ENCODE measurements at places on chromosomes 7 and 10.

- no peak for DNase-seq
These were observed 298.2 kb downstream of the GRID1 start for GRCh38 chr10:86068231-86069054.

DNA sequence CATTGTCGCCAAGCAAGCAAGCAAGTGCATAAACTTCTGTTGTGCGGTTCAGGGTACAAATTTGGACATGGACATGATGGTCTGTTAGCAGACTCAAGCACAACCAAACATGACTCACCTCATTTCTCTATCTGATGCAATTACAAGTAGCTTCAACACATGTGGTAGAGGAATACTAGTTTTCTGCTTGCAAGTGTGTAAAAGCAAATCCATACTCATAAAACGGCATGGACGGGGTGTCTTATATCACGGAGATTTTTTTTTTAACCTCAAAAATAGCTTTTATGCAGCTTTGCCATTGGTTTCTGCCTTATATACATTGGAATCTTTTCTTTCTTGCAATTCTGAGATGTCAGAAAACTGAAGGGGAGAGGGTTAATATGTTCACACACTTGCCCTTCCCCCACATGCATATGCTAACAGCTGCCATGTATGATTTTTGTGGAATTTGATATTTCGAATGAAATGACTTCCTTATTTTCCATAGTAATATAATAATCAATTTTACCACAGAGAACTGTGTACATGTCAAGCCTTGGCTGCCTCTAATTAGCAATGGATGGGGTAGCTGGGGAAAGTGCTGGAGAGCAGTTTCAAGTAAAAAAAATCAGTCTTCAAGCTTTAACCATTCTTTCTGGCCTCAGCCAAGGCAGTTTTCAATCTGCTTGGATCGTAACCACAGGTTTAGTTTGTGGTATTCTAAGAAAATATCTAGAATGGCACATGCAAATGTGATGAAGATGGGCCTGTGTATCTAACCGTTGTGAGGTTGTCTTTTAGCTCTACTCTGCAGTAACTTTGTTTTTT is 106.0 kb upstream of the PDCD4 start:
- DNase-seq, result peak; percentile 67

DNA sequence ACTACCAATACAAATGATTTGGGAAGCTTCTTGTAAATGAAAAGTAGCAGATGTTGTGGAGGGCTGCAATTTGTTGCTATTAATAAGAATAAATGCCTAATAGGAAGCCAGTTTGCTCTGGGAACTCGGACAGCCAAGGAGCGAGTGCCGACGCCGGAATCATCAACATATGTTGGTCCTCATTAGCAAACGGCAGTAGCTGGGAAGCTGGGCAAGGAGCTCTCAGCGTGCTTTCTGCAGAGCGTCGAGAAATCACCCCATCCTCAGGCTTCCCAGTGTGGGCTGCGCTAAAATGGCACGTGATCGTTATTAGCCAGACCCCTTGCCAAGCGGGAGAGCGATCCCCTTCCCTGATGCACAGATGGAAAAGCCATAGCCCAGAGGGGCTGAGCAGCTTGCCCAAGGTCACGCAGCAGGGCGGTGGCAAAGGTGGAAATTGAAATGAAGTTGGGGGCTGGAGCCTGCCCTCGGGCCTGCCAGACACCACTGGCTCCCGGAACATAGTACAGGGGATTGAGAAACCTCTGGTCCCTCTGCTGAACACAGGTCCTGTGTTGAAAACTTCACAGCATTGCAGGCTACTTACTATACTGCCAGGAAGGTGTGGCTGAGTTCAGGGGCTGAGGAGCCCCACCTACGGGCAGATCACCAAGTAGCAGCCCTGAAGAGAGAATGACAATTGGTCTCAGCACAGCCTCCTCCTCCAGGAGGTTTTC is 326.9 kb downstream of the PLXNA4 start:
- DNase-seq, result peak; percentile 1

DNA sequence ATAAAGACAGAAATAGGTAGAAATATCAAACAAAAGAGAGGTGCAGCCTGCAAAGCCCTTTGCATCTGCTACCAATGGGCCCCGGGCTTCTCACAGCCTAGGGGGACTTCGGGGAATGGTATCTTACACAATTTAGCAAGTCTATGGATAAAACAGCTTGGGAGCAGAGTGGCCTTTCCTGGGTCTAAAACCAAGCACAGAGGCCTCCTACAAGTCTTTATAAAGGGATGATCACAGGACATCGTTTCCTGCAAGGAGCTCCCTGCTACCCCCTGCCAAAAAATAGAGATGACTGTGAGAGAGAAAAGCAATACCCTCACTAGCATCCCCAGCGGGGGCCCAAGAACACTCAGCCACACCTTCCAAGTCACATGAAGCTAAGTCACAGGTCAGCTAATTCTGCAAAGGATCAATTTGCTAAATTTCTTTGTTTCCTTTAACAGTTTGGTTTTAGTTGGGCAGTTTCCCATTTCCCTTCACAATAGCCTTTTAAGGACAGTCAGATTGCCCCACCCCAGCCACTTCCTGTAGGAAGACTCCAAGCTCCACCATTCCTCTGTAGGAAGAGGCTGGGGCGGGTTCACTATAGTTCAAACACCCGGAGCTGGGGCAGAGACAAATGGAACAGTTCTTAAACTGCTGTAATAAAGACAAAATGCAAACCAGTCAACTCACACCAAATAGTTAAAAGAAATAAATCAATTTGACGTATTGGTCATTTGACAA is 105.5 kb downstream of the SLIT1 start:
- DNase-seq, result no peak

GRCh38 chr7:106313966-106314365 is 29.2 kb upstream of the NAMPT start:
- peak; percentile 79 for DNase-seq

- DNase-seq, result no peak
These were observed 252.9 kb downstream of the WDR37 start for GRCh38 chr10:1308962-1309616.

DNA sequence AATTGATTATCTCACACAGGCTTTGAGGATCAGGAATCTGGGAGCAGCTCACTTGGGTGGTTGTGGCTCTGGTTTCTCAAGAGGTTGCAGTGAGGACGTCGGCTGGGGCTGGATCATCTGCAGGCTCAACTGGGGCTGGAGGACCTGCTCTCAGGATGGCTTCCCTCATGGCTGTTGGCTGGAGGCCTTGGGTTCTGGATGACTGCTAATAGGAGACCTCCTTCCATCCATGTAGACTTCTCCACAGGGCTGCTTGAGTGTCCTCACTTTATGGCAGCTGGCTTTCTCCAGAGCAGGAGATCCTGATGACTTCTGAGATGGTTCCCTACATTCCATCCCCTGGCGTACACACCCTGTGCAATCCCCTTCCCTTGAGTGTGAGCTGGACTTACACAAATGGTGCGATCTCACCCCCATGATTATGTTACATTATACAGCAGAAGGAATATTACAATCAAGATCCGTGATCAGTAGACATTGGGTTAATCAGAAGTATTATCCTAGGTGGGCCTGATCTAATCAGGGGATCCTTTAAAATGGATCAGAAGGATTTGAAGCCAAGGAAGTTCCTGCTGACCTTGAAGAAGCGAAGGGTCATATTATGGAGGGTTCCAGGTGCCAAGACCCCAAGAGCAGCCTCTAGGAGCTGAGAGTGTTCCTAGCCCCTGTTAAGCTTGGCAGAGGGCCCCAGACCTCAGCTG is 122.2 kb downstream of the CXCL12 start:
- DNase-seq, result no peak

DNA sequence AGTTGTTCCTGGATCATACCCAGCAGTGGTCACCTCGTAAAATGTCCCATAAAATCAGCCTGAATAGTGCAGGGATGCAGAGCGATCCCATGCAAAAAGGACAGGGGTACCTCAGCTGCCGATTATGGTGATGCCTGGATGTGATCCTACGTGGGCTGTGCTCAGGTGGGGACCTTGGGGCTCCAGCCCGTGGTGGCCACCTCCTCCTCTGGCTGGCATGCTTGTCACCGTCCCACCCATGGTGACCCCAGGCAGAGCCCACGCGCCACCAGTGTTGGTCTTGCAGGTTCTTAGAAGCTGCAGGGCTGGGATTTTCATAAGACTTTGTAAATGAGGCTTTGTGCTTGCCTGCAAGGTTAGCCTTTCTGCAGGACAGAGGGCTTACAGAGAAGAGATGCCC is 97.2 kb downstream of the GLRX3 start:
- DNase-seq, result no peak

GRCh38 chr7:36620166-36620708 is 104.1 kb downstream of the AOAH start:
- no peak for DNase-seq

DNA sequence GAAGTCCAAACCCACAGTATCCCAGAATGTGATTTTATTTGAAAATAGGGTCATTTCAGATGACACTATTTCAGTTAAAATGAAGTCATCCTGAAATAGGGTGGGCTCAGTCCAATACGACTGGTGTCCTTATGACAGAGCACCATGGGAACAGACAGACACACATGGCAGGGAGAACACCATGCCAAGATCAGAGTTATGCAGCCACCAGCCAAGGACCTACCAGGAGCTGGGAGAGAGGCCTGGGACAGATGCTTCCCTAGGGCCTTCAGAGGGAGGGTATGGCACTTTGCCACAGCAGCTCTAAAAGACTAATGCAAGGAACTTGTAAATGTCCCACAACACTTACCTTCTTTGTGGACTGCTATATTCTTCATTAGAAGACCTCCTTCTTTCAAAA is 226.5 kb downstream of the NEBL start:
- DNase-seq, result no peak

GRCh38 chr10:36171953-36172940 is 530.2 kb upstream of the FZD8 start:
- DNase-seq, result peak; percentile 2

GRCh38 chr10:89465196-89465595 is 50.8 kb downstream of the IFIT5 start:
- DNase-seq, result no peak

GRCh38 chr7:39758234-39758970 is 135.0 kb downstream of the RALA start:
- DNase-seq, result no peak

- no peak for DNase-seq
These were observed 732.4 kb downstream of the KCNMA1 start for GRCh38 chr10:76905251-76905650.

Measured in OCI-M1 (cell line).